ENCODE measurements at places on chromosomes 6 and 20. TPM values are rescaled to one million over a fixed set of nuclear protein-coding genes. Genes with fewer than 3 reads are reported as not detected.

The GJA10 gene
- not detected for total RNA-seq

The BCAS4 gene
- 23.9 TPM for total RNA-seq

The PPP1R3G gene
- 2.1 TPM for total RNA-seq

The LINC00237 gene
- total RNA-seq, result not detected

The ABCF1 gene
- 51.3 TPM for total RNA-seq

The RSPH9 gene
- not detected for total RNA-seq

The MYLK2 gene
- 0.07 TPM for total RNA-seq

The TUBB2B gene
- 1.3 TPM for total RNA-seq

The PPP1R16B gene
- not detected for total RNA-seq

The RIPPLY2 gene
- not detected for total RNA-seq

The ELMO2 gene
- 44.4 TPM for total RNA-seq

The TRIM40 gene
- not detected for total RNA-seq

The LY86 gene
- total RNA-seq, result not detected

The ASF1A gene
- 22.3 TPM for total RNA-seq

The HLA-DQA1 gene
- not detected for total RNA-seq

GRCh38 chr6:105484238-105485161 lies 81.6 kb upstream of the PREP start:
- peak; percentile 52 for DNase-seq

DNA sequence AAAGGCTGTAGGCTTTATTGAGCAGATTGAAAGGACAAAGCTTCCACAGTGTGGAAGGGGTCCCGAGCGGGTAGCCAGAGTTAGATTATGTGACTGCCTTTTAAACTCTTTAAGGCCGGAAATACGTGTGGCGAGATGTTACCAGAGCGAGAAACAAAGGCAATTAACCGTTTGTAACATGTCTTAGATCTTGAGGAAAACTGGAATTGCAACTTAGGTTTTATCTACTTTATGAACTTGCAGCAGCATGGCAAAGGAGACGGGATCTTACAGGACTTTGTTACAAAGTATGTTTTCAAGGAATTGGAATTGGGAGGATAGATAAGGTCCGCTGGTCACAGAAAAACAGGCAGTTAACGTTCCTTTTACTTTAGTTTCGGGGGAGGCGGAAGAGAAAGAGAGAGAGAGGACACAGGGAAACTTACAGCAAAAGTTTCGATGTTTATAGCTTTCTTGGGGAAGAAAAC lies 594.7 kb upstream of the ADGRB3 start:
- DNase-seq, result no peak

DNA sequence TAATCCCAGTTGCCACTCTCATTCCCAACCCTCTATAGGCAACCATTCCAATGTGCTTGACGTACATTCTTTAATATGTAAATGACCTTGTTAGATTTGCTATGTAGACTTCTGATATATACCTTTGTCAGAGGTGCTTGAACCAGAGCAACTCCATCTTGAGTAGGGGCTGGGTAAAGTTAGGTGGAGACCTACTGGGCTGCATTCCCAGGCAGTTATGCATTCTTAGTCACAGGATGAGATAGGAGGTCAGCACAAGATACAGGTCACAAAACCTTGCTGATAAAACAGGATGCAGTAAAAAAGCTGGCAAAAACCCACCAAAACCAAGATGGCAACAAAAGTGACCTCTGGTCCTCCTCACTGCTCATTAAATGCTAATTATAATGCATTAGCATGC lies 8.3 kb upstream of the HM13 start:
- DNase-seq, result no peak

GRCh38 chr6:19838442-19839236 lies 1.5 kb downstream of the ID4 start:
- no peak for DNase-seq

DNA sequence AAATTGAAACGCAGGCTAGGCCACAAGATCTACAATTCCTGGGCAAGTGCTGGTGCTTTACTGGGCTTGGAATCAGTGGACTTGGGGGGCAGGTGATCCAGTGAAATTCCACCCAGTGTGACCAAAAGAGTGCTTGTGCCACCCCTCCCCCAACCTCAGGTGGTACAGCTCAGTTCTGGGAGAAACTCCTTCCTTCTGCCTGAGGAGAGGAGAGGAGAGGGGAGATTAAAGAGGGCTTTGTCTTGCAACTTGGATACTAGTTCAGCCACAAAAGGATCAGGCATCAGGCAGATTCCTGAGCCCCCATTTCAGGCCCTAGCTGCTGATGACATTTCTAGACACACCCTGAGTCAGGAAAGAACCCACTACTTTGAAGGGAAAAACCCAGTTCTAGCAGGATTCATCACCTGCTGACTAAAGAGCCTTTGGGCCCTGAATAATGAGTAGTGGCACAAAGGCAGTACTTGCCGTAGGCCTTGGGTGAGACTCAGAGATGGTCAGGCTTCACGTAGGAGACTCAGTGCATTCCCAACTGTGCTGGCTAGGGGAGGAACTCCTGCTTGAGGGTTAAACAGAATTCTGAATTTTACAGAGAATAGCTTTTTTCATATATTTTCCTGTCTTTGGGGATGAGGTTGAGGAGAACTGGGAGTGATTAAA lies 446.7 kb downstream of the BMP2 start:
- no peak for DNase-seq

- DNase-seq, result no peak
Measured at GRCh38 chr6:152462716-152463115, 174.4 kb downstream of the SYNE1 start.

- DNase-seq, result no peak
Measured at GRCh38 chr6:94045099-94045829, 625.9 kb upstream of the EPHA7 start.

DNA sequence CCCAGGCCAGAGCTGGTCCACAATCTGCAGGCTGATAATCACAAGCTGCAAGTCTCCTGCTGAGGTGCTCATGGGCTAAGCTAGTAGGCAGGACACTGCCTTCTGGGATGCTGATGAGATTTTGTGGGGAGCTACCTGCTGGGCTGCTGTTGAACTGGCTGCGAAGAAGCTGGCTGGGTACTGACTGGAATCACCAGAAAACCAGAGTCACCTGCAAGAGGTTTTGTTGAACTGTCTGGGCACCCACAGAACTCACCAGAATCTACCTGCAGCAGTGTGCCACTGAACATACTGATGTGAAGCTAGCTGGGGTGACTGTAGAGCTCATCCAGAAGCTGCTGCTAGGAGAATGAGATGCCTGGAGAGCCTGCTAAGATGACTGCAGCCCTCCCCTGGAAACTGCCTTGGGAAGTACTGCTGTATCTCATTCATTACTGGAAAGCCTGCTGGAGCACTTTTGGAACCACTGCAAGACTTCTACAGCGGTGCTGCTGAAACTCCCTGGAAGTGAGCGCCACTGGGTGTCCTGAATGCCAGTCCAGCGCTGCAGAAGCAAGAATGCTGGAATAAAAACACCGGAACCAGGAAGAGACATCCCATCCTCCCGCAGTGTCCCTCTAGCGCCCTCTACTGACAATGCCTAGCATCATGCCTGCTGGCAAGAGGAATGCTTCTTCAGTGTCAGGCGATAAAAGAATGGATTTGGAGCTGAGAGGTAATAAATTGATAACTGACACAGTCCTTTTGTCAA lies 64.9 kb upstream of the ARHGAP18 start:
- DNase-seq, result peak; percentile 75

GRCh38 chr6:144286503-144287393 lies 1.6 kb downstream of the UTRN start:
- peak; percentile 89 for DNase-seq

GRCh38 chr6:45558858-45559257 lies 181.1 kb upstream of the SUPT3H start:
- DNase-seq, result no peak

GRCh38 chr6:98839781-98840361 lies 5.5 kb downstream of the POU3F2 start:
- peak; percentile 19 for DNase-seq

- peak; percentile 1 for DNase-seq
Measured at GRCh38 chr6:13761361-13762036, 49.9 kb upstream of the RANBP9 start.

GRCh38 chr6:28643017-28643740 lies 117.5 kb downstream of the GPX5 start:
- DNase-seq, result peak; percentile 89

GRCh38 chr6:118579786-118580185 lies 31.7 kb downstream of the PLN start:
- no peak for DNase-seq

GRCh38 chr6:48401016-48401415 lies 290.0 kb upstream of the PTCHD4 start:
- no peak for DNase-seq

GRCh38 chr6:105759946-105760345 lies 326.2 kb upstream of the PRDM1 start:
- DNase-seq, result peak; percentile 67

DNA sequence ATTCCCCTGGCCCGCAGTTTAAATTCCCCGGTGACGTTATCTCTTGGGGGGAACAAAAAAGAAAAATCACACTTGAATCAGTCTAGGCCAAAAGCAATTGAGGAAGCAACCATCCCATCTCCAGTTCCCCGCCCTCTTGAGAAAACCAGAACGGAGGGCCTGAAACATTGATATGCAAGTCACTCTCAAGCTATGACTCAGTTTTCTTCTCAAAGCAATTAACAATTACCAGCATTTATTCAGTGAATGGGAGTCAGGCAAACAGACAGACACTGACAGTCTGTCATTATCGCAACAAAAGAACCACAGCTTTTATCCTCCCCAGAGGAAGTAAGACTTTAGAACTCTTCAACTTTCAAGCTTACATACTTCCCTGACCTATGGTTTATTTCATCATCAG lies 100.9 kb downstream of the OPRM1 start:
- DNase-seq, result no peak

GRCh38 chr6:72635636-72636035 lies 13.8 kb downstream of the KCNQ5 start:
- DNase-seq, result no peak

DNA sequence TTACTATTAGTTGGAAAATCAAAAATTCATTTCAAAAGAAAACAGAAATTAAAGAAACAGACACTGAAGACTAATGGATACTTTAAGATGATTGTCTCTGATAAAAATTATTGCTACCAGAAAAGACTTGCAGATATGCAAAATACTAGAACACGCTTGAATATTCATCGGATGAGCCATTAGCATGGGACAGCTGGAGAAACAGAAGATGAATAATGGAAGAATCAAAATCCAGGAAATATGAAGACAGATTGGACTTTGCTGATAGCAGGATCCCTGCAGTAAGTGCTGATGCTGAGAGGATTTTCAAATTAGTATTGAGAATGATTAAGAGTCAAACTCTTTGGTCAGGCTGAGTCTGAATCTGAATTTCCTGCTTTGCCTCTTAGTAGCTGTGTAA lies 169.4 kb downstream of the EYS start:
- DNase-seq, result no peak

GRCh38 chr6:111926731-111927302 lies 53.6 kb upstream of the FYN start:
- DNase-seq, result no peak

- no peak for DNase-seq
Measured at GRCh38 chr6:7921632-7922092, 11.1 kb upstream of the TXNDC5 start.
